Stimulated activated CD4-positive, alpha-beta T cell treated with anti-CD3 and anti-CD28 coated beads, TNF-alpha, amount 100 ng/mL, for 24 hours (primary cell): ENCODE measurements at places on chromosomes 2 and 18.

GRCh38 chr2:236012155-236012554 lies 156.0 kb downstream of the GBX2 start:
- DNase-seq: no peak

- no peak for DNase-seq
These were observed 10.8 kb upstream of the TAF4B start for GRCh38 chr18:26215247-26215970.

DNA sequence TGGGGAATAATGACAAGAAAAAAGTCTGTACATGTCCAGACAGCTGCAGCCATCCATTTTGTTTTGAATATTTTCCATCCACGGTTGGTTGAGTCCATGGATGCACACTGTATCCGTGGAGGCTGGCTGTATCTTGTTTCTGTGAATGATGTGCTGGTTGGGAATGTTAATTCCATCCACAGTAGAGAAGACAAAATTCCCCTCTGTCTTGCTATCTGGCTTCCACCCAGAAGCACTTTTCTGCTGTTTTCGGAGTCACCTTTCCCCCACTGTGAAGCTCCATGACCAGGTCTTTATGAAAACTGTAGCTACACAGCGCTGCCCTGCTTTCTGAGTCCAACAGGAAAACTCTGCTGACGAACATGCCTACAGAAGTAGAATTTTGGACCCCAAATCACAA lies 122.3 kb downstream of the HRH4 start:
- no peak for DNase-seq

DNA sequence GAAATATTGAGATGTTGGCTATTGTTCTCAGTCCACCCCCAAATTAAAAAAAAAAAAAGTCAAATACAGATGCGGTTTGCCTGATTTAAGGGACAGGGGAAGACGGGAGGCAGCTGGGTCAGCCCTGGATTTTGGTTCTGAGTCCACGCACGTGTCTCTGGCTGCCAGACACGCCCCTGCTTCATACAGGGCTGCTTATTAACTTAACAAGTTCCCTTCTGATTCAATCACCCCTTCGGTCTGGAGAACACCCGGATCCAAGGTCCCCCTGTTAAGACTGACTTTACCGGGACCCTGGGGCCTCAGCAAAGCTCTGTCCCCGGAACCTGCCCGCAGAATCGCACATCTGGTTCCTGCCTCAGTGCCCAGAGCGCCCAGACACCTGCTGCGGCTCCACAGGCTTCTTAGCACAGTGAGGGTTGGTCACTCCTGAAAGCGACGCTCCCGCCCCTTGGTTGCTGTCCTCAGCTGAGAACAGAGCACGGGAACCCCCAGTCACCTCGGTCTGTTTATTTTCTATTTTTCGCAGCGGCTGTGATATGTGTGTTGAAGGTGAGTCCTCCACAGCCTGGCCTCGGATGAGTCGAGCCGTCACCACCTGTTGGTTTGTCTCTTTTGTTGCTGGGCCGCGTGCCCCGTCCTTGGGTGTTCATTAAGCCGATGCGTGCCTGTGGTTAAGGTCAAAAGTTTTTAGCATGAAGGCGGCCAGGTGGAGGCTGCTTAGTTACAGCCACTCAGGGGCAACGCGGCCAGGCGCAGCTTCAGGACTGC lies 57.2 kb downstream of the RTP5 start:
- DNase-seq: no peak

DNA sequence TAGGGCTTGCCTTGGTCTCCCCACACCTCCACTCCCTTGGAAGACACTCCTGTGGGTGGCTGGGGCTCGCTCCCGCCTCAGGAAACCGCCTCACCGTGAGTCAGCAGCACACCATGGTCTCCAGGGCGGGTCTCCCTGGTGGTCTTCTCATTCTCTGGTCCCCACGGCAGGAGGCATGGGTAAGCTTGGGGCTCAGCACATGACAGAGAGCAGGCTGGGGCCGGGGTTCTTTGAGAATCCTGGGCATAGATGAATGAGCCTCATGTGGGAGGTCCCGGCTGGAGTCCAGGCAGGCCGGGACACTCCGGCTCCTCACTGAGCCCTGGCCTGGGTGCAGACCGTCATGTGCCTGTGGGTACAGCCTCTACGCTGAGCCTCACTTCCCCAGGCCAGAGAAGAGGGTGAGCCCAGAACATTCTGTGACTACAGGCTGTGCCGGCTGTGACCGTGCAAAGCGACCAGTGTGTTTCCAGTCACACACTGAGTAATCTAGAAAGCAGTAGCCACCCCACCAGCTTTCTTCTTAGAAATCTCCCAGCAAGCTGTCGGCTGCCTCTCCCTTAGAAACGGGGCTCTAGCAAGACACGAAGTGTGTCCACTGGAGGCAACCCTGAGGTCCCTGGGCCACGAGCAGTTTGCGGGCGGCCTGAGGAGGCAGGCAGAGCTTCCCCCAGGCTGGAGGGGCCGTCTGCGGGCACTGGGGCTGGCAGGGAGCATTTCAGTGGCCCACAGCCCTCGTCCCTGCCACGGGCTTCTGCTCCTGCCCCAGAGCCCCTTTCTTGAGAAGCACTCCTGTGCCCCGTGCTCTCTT lies 93.1 kb downstream of the RHOB start:
- DNase-seq: no peak

DNA sequence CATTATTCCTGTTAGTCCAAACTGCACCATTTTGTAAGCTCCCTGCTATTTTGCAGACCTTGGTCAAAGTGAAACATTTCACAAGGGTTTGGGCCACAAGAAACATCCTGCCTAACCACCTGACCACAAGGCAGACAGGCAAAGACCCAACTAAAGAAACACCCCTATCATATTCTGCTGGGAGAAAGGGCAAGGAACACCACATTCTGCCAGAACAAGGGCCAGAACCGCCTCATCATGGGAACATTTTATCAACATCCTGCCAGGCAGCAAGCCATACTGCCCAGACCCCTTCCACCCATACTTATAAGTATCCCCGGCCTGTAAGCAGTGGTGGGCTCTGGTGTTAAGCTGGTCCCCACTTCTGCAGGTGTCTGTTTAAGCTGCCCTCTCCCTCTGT lies 12.0 kb upstream of the RAB31 start:
- DNase-seq: no peak

DNA sequence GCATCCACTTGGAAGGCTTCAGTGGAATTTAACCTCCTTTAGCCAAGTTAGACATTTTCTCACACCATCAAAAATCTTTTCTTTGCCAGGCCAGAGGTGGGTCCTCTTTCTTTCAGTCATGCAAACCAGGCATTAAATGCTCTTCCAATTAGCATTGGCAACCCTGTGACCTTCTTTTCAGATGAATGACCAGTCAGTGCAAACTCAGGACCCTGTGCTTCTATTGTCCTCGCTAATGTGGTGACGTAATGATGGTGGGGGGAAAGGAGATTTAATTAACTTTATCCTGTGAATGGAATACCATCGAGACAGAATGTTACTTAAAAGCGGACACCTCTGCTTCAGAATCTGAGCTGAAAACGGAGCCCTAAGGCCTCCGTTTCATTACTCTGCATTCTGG lies 23.2 kb upstream of the STPG4 start:
- DNase-seq: no peak

- DNase-seq: no peak
These were observed 25.3 kb downstream of the FSHR start for GRCh38 chr2:49129034-49129433.
